Esophagus mucosa (tissue), 1 donor: ENCODE measurements at places on chromosomes 3 and 15. TPM values are rescaled to one million over a fixed set of nuclear protein-coding genes. Genes with fewer than 3 reads are reported as not detected.

The PIF1 gene
- 6.3 TPM for total RNA-seq

The CRYGS gene
- 1.2 TPM for total RNA-seq

The SLC9C1 gene
- not detected for total RNA-seq

The PFKFB4 gene
- total RNA-seq: 8.3 TPM

The KIF15 gene
- 7.3 TPM for total RNA-seq

The FSIP1 gene
- 0.28 TPM for total RNA-seq
